Islet precursor cell (in vitro differentiated cells): ENCODE measurements at places on chromosomes 12 and 14.
A peak's percentile ranks its signal among the peaks of the same experiment; 100 is the strongest.

- peak; percentile 81 for DNase-seq
Measured at GRCh38 chr12:109308534-109309380, at the start of gene FOXN4. TSS of gene FOXN4 (minus strand) at chr12:109309284. CDS start at chr12:109308321, 963 bp downstream.

- DNase-seq = no peak
Measured at GRCh38 chr14:79562185-79562584, 649.1 kb downstream of the DIO2 start.

DNA sequence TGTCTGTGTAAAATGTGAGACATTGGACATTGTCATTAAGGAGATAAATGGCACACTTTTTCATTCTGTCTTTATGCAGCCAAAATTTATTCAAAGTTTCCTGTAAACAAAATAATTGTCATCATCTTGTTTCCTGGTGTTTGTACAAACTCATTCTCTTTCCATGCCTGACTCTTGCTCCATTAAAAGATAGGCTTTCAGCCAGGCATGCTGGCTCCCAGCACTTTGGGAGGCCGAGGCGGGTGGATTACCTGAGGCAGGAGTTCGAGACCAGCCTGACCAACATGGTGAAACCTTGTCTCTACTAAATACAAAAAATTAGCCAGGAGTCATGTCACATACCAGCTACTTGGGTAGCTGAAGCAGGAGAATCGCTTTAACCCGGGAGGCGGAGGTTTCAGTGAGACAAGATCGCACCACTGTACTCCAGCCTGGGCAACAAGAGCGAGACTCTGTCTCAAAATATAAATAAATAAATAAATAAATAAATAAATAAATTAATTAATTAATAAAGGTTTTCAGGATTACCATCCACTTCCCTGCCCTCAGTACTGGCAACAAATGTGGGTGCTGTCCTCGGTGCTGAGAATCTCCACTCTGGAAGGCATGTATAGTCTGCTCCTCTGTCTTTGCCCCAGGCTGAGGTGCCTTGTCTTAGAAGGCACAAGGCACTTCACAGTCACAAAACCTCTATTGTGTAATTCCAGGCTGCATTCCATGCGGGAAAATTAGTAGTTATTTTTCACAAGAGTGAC is 83.2 kb downstream of the PAH start:
- peak; percentile 91 for DNase-seq

- DNase-seq = no peak
Measured at GRCh38 chr12:80264386-80264785, 165.0 kb downstream of the OTOGL start.

DNA sequence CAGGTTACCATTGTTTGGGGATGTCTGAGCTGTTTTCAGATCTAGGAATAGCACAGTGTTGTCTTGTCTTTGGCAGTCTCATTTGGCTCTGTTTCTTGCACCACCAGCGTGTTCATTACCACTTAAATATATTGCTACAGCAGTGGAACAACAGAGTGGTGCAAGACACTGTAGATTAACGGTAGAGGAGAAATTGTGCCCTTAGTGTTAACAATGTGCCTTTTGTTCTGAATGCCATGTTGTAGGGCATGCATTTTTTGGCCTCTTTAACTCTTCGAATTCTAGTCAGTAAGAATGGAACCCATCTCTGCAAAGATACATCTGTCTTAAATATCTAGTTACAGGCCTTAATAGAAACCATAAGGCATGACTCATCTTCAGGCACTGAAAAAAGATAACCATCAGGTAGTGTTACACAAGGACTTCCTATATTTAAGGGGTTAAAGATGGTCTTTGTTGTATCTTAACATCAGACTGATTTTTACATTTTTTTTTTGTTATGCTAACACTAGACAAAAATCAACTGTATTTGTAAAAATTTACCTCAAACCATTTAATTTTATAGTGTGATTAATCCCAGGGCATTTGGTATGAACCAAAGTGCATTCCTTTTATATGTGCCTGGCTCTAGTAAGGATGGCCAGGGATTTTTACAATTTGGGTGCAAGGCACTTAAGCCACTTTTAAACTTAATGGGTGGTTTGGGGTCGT is 12.9 kb downstream of the DYRK2 start:
- DNase-seq = peak; percentile 67
